Caki2 (cell line): ENCODE measurements at places on chromosomes 6 and 20.
A peak's percentile ranks its signal among the peaks of the same experiment; 100 is the strongest.

- DNase-seq = peak; percentile 59
These were observed 39.5 kb upstream of the VAPB start for GRCh38 chr20:58349570-58349969.

DNA sequence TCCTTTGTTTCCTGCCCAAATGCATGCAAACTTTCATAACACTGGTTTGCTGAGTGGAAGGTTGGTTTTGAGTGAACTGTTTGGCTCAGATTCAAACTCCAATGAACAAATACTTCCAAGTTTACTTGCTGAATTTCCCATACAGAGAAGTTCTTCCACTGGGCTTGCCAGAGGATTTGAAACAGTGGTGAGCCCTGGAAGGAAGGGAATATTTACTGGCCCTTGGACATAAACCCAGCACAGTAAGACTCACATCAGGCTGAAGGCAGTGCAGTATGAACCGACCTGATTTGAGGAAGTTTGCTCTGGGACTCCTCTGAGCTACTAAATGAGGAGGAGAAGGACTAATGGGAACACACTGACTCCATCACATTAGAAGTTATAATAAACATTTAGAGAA is 3.8 kb downstream of the TRAF3IP2 start:
- peak; percentile 28 for DNase-seq

- DNase-seq = no peak
These were observed 317.1 kb downstream of the PLCB1 start for GRCh38 chr20:8449123-8449522.

GRCh38 chr6:144582939-144583613 is 297.9 kb downstream of the UTRN start:
- DNase-seq = no peak

DNA sequence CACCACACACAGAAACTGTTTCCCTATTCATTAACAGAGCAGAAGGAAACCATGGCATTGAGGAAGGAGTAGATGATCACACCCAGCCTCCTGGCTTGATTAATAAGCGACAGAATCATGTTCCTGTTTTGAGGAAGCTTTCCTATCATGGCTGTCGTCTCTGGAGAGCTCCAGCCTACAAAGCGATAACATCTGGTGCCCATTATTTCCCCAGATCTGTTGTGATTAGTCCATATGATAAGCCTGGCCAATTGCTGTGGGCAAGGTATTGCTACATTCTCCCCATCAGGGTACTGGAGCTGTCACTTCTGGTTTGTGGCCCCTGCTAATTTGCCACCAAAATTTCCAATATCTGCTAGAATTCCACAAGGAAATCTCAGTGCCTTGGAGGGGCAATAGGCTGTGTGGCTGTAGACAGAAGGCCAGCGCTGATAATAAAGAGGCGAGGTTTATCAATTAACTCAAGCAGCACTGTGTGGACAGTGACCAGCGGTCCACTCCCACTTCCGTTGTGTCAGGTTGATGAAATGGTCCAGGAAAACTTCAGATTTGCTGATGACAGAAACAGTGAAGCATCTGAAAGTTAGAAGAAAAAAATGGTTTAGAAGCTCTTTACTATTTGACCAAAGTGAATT is 66.4 kb downstream of the OLIG3 start:
- no peak for DNase-seq

- no peak for DNase-seq
These were observed 2.8 kb upstream of the VSX1 start for GRCh38 chr20:25084626-25085187.

- no peak for DNase-seq
These were observed 40.5 kb upstream of the ZBTB24 start for GRCh38 chr6:109523478-109523877.

- DNase-seq = no peak
These were observed 14.1 kb upstream of the ZSCAN12 start for GRCh38 chr6:28413681-28414080.

- no peak for DNase-seq
These were observed 161.0 kb downstream of the BACH2 start for GRCh38 chr6:90135667-90136066.

DNA sequence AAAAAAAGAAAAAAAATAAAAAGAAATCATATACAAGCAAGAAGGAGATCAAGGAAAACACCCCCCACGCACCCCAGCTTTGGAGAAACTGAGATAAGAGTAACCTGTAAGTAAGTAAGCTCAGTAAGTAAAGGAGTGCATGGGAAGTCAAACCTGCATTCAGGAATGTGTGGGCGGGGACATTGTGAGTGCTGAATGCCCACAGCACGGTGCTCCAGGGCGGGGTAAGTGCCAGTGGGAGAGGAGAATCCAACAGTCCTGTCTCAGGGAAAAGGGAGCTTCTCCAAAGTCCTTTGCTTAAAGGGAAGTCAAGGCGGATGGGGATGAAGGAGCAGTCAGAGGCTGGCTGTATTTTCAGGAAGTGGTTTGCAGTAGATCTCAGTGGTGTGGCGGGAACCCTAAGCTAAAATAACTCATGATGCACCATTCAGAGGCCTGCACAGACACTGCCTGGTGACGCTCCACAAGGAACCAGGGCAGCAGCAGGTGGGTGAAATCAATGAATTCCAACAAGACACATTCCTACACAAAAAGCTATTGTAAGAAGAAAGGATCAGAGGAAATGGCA is 368.0 kb downstream of the QKI start:
- DNase-seq = no peak
